Heart left ventricle (tissue), 16 donors: ENCODE measurements at places on chromosomes 1 and 21. TPM values are rescaled to one million over a fixed set of nuclear protein-coding genes. Genes with fewer than 3 reads are reported as not detected.

GRCh38 chr1:22654692-22655091 lies 1.7 kb downstream of the C1QB start:
- no peak for DNase-seq

TMIGD3 gene
- total RNA-seq = 2.2 TPM

DNA sequence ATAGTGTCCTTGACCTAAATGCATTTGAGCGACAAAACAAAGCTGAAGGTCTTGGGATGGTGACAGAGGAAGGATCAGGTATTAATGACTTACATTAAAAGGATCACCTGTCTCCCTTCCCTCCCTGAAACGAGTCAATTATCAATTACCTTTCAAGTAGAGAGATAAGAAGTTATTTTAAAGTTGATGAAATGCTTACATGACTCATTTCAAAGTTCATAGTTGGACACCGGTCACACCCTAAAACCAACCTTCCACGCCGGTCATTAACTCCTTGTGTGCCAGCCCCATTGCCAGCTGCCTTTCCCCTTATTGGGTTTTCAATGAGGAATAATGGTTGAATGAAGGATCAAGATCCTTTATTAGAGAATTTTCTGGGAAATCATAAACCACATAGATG lies 129.8 kb downstream of the ZP4 start:
- no peak for DNase-seq

GRCh38 chr21:36566644-36567043 lies 86.7 kb upstream of the CLDN14 start:
- no peak for DNase-seq

TENT5C gene
- 10.9 TPM for total RNA-seq

DNA sequence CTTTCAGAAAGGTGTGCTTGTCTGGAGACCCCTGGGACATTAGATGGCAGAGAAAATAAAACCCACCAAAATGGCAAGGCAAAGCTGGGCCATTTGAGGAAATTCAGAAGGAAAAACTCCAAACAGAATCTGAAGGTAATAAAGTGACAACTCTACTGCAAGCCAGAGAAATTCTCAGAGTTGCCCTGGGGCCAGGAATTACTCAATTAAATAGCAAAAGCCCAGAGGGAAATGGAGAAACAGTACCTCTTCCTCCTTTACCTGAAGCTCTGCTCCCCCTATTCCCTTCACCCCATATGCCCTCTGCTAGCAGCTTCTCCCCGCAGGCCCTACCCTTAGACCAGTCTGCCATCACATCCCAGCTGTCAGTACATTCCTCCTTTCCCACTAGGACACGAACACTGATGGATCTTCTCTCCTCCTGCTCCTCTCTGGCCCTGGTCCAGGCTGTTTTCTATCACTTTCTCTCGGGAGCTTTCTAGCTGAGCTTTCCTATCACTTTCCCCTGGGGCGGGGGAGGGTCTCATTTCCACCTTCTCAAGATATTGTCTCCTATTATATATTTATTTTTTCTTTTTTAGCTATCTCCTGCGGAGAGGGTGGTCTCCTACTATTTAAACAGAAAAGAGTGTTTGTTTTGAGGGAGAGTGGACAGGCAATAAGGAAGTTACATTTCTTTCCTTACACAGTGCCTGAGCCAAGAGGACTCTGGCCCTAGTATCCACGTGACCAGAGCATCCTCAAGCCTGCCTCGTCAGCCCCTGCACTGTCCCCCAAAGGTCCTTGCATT lies 47.7 kb upstream of the RBM15 start:
- DNase-seq = no peak

DNA sequence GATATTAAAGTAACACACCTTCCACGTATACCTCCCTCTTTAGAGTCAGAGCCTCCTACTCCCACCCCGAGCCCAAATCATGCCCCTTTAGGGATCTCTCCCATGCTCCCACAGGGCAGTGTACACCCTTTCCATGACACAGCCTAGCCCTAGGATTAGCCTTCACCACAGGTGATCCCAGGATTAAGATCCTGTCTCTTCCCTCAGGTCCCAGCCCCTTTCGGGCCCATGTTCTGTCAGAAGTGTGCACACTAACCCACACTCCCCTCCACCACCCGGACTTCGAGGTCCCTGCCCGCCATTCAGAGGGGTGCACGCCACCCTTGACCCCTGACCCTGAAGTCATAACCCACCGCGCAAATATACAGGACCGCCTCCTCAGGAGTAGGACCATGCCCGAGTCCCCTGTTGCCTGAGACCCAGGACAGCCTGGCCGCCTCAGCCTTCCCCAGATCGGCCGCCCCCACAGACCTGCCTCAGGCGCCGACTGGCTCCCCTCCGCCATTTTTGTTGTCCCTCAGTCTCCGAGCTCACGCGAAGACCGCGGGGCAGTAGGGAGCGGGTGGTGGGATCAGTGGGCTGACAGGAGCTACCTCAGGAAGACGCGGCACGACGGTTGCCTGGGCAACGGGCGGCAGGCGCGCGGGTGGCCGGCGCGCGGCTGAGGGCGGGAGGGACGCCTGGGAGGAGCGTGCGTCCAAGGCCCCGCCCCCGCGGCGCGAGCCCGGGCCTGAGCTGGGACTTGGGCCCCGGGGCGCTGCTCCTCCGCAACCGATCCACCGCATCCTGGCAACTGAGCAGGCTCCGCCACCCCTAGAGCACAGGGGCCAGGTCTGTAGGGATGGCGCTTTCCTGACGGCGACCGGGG lies at the start of gene AGBL4:
TSS of gene AGBL4 (minus strand) at position 663 of the 868 bp plus-strand sequence.
- DNase-seq = peak; percentile 23

DNA sequence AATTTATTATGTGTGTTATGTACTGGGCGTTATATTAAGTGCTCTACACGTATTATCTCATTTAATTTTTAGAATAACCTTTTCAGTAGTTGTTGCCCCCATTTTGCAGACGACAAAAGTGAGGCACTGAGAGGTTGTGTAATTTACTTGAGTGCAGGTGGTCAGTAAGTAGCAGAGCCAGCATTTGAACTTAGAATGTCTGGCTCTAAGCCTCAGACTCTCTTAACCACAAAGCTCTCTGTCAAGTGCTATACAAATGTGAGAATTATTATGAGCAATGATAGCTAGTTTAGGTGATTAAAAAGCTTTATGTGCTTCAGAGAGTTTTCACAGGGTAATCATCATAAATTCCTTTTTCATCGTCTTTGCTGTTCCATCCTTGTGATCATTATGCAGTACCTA lies 96.3 kb upstream of the UBE2U start:
- DNase-seq = no peak

PLCH2 gene
- not detected for total RNA-seq

- no peak for DNase-seq
These were observed 65.2 kb downstream of the SIK1 start for GRCh38 chr21:43361493-43362296.

FCRL5 gene
- 0.09 TPM for total RNA-seq

GRCh38 chr1:89523572-89524368 lies 859 bp upstream of the LRRC8B start:
- DNase-seq = no peak

GRCh38 chr1:58778385-58779000 lies 5.4 kb downstream of the JUN start:
- no peak for DNase-seq

DNA sequence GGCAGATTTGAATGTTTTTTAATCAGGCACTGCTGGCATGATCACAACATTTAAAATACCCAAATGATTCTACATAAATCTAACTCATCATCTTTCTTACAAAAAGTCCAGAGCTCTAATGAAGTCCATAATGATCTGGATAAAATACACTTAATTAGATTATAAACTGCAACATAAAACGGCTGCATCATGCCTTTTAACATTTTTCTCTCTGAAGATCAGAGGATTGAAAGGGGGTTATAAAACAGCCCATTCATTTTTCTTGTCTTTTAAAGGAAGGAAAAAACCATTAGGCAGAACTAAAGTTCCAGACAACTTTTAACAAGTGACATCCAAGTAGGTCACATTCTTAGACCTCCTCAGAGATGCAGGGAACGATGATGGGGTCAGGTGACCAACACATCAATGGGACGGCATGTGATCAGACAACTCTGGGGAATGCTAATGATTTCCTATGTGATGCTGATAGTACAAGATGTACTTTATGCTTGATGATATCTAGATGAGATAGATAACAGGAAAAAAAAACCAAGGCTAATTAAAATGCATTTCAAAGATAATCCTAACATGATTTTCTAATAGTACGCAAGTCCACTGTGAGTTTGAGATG lies 455.1 kb downstream of the SMYD3 start:
- DNase-seq = no peak

GRCh38 chr1:233025157-233025556 lies 74.7 kb downstream of the NTPCR start:
- DNase-seq = peak; percentile 42

GPX7 gene
- total RNA-seq = 8.8 TPM

- DNase-seq = peak; percentile 91
These were observed 1.6 kb upstream of the PANK4 start for GRCh38 chr1:2528016-2528415.

- no peak for DNase-seq
These were observed 10.2 kb downstream of the CYP4B1 start for GRCh38 chr1:46809071-46809470.

LCE1C gene
- not detected for total RNA-seq

DNA sequence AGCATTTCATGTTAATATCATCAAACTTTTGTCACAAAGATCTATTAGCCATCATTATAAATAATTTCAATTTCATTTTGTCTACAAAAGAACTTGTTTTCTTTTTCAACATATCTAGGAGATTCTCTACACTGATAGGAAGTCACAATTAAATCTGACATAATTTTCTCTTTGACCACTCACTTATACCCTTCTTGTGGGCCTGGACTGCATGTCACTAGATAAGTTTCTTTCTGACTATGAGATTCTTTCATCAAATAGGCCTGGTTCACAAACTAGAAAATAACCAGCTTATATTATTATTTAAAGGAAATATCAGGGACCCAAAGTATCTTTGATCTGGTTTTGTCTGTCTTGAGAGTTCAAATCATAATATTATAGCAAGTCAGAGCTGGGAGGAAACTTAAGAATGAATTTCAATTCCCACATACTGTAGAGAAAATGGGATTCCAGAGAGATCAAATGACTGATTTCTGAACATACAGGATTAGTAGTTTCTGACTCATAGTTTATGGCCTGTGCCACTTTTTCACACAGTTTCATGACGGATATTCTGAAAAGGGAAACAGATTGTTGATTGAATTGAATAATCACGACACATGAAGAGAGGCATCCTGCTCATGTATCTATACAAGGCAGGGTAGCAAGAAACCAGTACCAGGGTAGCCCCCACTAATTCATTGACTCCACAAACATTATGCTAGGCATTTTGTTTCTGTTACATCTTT lies 355.8 kb downstream of the GPATCH2 start:
- DNase-seq = no peak
